DMS 273 treated with DMSO at 0.1 percent for 48 hours (cell line): ENCODE measurements at places on chromosomes 6 and 20.
A peak's percentile ranks its signal among the peaks of the same experiment; 100 is the strongest.

DNA sequence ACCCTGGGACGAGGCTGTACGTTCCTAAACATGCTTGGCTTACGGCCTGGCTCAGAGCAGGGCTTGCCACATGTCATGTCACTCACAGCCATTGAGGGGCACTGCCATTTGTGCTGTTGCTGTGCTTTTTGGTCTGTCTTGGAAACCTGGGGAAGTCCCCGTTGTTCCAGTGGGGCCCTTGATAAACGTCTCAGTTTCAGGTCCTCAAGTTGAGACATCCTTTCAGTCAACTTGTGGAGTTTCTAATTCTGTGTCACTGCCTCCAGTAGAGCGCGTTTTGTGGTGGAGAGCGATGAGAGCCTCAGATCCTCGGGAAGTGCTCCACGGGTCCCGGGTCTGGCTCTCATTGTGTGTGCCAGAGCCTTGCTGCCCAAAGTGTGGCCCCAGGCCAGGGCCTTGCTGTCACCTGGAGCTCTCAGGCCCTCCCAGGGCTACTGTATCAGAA, 43.0 kb upstream of the CCR6 start:
- no peak for DNase-seq

- DNase-seq = no peak
Measured at GRCh38 chr20:6994452-6994851, 227.0 kb downstream of the BMP2 start.

DNA sequence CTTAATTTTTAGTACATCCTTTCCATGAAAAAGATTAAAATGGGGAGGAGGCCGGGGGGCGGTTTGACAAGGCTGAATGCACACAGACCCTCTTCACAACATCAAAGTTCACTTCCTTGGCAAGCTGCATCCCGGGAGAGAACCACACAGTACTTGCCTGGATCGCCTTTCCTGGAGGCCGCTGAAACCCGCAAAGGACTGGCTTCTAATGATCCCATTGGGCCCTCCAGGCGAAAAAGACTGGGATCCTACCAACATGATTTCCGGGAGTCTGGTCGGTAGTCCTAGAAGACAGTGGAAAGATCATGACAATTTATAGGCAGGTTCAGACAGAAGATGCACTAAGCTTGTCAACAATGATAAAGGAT, 60.2 kb downstream of the RIPOR2 start:
- DNase-seq = no peak

GRCh38 chr20:41166201-41167117, 29.1 kb downstream of the PLCG1 start:
- no peak for DNase-seq

GRCh38 chr20:45193331-45193730, 13.5 kb upstream of the SEMG1 start:
- no peak for DNase-seq

- no peak for DNase-seq
Measured at GRCh38 chr20:33183312-33183711, 15.4 kb downstream of the BPIFA2 start.

DNA sequence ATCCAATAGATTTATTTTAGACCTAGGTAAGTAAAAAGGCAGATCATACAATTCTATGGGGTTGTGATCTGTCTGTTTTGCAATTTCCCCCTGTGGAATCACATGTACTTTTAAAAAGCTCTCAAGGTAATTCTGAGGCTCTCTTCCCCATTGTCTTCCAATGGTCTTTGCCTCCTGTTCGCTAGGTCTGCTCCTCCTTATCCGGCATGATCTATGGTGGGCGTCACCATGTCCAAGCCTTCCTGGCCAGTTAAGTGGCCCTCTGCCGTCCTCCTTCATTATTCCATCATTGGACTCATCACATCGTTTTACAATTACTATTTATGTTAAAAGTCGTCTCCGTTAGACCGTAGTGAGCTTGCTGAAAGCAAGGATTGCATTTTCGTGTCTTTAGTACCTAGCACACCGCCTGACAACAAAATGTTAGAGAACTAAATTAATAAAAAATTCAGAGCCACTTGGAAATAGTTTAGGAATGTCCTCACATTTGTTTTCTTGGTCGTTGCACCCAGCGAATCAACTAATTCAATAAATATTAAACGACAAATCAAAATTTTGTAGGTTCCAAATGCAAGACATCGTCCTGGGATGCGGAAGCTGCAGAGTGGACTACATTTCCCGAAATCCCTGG, 2.2 kb upstream of the STXBP5 start:
- no peak for DNase-seq

DNA sequence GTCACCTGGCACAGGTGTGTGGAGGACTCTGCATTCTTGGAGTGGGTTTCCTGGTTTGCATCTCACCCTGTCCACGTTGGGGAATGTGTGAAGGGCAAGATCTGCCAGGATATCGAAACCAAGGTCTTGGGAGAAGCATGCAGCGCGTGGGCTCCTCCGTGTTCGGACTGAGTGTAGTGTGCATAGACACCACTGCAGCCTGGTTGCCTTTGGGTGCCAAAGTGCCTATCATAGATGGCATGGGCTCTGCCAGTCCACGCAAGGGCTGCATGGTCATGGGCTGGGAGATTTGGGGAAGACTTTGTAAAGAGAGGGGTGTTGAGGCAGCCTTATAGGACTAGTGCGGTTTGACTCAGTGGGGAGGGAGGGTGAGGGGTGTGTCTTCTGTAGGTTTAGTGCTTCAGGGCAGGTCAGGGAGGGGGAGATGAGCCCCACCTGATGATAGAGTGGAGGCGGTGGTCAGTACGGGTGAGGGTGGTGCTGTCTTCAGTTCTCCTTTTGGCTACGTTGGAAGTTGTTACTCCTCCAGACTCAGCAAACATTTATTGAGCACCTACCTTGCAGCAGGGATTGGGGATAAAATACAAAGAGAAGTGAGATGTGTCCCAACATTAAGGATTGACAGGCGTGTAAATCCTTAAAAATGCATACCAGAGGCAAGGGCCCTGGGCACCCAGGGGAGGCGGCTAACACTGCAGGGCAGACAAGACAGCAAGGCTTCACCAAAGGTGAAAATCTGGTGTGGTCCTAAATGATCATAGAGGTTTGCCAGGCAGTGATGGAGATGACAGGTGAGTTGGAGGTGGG, 28.3 kb downstream of the DUSP22 start:
- no peak for DNase-seq

- no peak for DNase-seq
Measured at GRCh38 chr6:113630738-113631535, 226.2 kb upstream of the MARCKS start.

DNA sequence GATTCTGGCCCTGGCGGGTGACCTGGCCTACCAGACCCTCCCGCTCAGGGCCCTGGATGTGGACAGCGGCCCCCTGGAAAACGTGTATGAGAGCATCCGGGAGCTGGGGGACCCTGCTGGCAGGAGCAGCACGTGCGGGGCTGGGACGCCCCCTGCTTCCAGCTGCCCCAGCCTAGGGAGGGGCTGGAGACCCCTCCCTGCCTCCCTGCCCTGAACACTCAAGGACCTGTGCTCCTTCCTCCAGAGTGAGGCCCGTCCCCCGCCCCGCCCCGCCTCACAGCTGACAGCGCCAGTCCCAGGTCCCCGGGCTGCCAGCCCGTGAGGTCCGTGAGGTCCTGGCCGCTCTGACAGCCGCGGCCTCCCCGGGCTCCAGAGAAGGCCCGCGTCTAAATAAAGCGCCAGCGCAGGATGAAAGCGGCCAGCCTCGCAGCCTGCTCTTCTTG, 868 bp upstream of the SLC2A4RG start:
- no peak for DNase-seq

DNA sequence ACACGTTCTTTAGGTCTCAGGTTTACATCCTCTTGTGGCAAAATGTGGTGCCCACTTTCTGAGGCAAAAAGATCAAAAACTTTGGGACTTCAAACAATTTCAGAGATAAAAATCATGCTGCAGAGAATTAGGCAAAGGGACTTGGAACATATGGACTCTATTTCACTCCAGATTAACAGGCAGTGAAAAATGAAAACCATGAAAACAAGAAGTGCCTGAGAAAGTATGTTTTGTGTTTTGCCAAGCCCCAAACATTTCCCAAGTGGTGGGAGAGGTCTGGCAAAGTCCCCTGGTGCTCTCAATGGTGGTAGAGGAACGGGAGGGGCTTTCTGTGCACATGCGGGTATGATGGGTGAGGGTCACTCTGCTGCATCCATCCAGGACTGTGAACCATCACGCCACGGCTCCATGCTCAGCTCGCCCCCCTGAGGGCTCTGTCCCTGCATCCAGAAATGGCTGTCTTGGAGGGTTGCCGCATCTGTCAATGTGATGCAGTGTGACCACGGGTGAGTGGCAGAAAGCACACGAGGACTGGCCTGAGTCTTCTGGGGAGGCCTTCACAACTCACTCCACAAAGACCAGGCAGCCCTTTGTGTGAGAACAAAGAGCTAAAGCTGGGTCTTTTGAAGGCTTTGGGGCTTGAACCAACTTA, 43.2 kb upstream of the TBC1D7 start:
- no peak for DNase-seq

- DNase-seq = no peak
Measured at GRCh38 chr20:6302041-6302440, 179.2 kb upstream of the FERMT1 start.

GRCh38 chr20:58590679-58591473, 60.2 kb upstream of the STX16 start:
- no peak for DNase-seq

DNA sequence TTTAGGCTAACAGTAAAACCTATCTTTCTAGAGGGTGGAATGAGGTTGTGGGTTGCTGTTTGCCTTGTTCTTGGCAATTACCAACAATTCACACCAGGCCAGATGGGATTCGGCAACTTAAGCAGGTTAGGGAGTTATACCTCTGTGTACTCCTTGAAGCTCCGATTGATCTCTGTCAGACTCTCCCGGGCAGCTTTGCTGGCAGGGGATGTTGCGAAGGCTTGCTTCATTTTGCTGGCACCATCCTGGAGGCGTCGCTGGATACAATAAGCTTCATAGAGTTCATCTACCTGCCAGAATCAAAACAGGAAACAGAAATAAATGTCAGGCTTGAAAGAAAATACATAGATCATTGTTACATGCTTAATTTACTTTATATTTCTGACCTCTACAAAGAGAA, 66.4 kb upstream of the ARMH2 start:
- no peak for DNase-seq

DNA sequence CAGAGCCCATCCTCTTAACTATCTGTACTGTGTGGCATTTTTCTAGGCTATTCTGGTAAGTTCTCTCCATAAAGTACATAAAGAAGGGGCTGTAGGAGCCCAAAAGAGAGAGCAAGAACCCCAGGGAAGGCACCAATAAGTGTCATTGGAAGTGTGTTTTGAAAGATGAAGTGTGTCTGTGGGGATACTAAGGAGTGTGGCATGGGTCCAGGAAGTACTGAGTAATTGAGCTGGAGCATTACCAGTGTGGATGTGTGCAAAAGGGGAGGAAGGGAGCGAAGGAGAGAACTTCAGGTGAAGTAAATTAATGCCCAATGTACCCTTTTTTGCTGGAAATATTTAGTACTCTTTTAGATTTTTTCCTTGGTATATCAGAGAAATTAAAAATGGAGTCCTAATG, 63.9 kb downstream of the KCNS1 start:
- DNase-seq = no peak

DNA sequence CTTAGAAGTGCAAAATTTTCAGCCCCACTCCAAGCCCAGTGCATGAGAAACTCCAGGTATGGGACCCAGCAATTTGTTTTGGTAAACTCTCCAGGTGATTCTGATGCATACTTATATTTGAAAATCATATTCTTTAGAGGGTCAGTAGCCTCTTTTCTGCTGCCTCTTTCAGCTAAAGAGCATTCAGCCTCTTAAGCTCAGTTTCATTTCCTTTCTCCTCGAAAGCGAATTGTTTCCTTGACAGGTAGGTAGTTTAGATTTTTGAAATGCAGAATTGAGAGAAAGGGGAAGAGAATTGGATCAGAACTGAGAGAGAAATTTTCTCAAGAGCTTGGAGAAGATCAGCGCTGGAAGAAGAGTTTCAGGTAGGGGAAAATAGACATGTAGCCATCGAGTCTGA, 995.8 kb upstream of the FLRT3 start:
- DNase-seq = no peak

GRCh38 chr6:114080891-114081510, 110.1 kb upstream of the HDAC2 start:
- DNase-seq = no peak

GRCh38 chr6:11233673-11234573, 1.5 kb upstream of the NEDD9 start:
- no peak for DNase-seq

DNA sequence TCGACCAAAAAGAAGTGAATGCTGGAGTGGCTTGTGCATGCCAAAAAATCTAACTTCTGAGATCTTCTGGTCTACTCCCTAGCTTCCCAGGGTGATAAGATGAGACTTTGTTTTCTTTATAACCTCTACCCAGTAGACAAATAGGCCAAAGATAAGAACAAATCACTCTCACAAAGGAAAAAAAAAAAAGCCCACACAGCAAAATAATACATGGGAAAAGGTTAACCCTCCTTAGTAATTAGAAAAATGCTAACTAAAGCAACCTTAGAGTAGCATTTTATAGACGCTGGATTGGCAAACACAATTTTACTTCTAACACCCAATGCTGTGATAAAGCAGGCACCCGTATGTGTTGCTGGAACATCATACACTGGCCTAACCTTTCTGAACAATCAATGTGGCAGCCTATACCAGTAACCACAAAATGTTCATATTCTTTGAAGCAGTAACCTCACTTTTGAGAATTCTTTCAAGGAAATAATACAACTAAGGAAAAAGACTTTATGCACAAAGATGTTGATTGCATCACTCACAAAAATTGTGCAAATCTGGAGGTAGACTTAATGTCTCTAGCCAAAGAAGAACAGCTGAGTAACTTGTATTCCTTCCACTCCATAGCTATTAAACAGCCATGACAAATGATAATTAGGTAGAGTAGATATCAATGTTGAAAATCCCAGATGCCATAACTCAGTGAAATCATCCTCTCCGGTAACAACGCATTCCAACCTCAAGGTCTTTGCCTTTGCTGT, 116.3 kb upstream of the QKI start:
- DNase-seq = no peak

GRCh38 chr6:144657691-144658090, 372.6 kb downstream of the UTRN start:
- DNase-seq = no peak

GRCh38 chr6:156776840-156777576, at the start of gene ARID1B:
Gene ARID1B (plus strand): TSS chr6:156777378. CDS start chr6:156777681, 303 bp downstream.
- peak; percentile 40 for DNase-seq

GRCh38 chr20:11401988-11402387, 515.7 kb upstream of the BTBD3 start:
- no peak for DNase-seq
